ENCODE measurements at places on chromosomes 11 and 22. TPM values are rescaled to one million over a fixed set of nuclear protein-coding genes. Genes with fewer than 3 reads are reported as not detected.

CDKN1C gene
- total RNA-seq: 0.25 TPM

NPAS4 gene
- not detected for total RNA-seq

SHANK3 gene
- 1.2 TPM for total RNA-seq

BTG4 gene
- 0.17 TPM for total RNA-seq

BLID gene
- not detected for total RNA-seq

SHISA8 gene
- not detected for total RNA-seq

ST14 gene
- not detected for total RNA-seq

ELMOD1 gene
- not detected for total RNA-seq

VWCE gene
- 0.30 TPM for total RNA-seq

PCSK7 gene
- 8.4 TPM for total RNA-seq

GRCh38 chr11:92225568-92226330, 1.1 kb downstream of the FAT3 start:
- no peak for DNase-seq

- no peak for DNase-seq
Measured at GRCh38 chr11:36449561-36450096, 60.4 kb downstream of the TRAF6 start.

DNA sequence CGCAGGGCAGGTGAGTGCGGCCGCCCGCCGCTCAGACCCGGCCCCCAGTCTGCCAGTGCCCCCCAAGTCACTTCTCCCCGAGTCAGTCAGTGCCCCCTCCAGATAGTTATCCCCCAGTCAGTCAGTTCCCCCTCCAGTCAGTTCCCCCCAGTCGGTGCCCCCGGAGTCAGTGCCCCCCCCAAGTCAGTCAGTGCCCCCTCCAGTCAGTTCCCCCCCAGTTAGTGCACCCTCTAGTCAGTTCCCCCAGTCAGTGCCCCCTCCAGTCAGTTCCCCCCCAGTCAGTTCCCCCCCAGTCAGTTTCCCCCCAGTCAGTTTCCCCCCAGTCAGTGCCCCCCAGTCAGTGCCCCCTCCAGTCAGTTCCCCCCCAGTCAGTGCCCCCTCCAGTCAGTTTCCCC, 411 bp downstream of the PPP6R2 start:
- no peak for DNase-seq

DNA sequence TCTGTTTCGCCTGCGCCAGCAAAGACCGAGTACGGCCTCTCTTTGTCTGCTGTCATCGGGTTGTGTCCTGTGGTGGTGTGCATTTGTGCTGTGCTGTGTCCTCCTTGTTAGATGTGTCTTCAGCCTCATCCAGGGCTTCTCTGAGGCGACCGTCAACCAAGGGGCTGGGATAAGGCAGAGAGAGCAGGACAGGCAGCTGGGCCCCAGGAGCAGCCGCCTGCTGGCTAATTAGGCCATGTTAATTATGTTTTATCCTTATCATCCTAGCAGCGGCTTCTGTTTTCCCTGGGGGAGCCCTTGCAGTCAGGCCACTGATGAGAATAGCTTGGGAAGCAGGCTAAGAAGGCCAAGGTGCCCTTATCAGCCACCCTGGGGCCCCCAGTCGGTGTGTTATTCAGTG, 40.7 kb upstream of the TTC12 start:
- no peak for DNase-seq

DNA sequence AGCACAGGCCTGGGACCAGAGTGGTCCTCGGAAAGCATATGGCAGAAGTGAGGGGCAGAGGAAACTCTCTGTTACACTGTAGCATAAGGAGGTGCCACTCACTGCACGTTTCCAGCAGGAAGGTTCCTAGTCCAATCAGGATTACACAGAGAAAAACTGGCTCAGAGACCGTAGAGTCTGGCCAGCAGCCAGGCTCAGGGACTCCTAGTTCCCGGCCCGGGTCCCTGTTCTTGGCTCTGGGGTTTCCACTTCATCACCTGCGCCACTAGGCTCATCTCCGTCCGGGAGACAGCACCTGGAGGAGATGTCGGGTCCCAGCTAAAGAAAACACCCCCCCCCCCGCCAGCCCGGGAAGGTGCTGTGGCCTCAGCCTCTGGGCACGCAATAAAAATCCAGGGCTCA, 1.1 kb downstream of the TTLL12 start:
- no peak for DNase-seq

- DNase-seq: no peak
Measured at GRCh38 chr22:42866100-42866499, 9.0 kb upstream of the ARFGAP3 start.

DNA sequence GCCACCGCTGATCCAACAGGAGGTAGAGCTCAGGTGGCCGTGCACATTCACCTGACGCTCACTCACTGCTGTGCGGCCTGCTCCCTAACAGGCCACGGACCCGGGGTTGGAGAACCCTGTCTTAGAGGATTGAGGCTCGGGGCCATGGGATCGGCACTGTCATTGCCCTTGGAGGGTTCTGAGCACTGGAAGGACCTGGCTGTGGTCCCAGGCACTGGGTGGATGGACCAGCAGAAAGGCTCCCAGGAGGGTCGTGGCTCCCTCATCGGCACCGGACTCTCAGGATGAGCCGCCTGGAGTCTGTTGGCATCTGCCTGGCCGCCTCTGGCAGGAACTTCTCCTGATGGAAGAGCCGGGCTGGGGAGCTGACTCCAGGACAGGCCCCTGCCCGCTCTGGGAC, 6.5 kb downstream of the KCNQ1 start:
- DNase-seq: no peak

GRCh38 chr22:49838771-49839717, 11.4 kb upstream of the BRD1 start:
- DNase-seq: no peak

- DNase-seq: no peak
Measured at GRCh38 chr22:50506611-50507420, 686 bp downstream of the LMF2 start.

- DNase-seq: no peak
Measured at GRCh38 chr11:64536396-64536941, 54.6 kb upstream of the SLC22A12 start.

DNA sequence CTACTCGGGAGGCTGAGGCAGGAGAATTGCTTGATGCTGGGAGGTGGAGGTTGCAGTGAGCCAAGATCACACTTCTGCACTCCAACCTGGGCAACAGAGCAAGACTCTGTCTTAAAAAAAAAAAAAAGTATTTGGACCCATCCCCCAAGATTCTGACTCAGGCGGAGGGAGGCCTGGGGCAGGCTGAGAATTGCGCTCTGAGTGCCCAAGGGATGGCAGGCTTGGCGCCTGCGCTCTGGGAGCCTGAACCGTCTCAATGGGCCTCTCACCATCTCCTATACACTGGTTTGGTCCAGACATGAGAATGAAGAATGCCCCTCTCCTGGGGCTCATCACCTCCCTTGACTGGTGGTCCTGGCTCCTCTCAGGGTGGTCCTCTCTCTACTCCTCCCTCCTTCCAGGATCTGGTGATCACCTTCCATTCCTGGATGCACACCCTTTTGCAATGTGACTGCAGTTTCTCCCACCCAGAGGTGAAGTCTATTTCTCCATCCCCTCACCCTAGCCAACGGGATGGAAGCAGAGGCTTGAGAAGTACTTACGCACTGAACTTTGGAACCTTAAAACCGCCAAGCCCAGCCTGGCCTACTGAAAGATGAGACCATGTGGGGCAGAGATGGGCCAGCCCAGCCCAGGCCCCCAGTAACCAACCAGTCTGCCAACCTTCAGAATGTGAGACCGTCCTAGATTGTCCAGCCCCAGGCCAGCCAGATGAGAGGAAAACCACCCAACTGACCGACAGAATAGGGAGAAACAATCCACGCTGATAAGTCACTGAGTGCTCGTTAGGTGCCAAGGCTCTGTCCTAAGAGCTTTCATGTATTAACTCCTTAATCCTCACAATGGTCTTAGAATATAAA, 4.9 kb downstream of the POLR3H start:
- no peak for DNase-seq

DNA sequence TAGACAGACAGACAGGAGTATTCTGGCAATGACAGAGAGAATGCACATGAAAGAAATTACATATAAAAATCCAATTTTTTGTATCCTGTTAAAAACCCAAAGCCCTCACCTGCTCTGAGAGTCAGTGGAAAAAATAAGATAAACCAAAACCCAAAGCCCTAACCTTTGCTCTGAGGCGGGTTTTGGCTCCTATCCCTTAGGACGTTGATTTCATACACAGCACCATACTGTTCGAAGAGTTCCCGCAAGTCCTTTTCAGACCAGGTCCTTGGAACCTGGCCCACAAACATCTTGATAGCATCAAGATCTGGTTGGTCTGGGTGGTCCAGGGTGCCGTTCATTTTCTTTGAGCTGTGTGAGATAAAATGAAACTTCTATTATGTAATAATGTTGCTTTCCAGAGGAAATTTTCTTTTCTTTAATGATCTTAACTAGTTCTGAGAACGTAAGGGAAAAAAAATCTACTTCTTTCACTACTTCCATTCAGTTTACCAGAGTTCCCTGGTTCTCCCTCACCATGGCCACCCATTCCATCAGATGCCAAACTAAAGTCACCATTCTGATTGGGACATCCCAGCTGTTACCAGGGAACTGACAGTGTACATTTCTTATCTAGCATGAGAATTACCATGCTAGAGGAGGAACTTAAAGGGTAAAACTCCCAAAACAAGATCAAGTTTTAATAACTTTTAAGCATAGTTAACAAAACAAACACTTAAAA, 39.9 kb upstream of the RAPSN start:
- no peak for DNase-seq

GRCh38 chr11:86143087-86144030, 74.5 kb upstream of the PICALM start:
- no peak for DNase-seq
